LoVo (cell line): ENCODE measurements at places on chromosomes 16 and 17.

DNA sequence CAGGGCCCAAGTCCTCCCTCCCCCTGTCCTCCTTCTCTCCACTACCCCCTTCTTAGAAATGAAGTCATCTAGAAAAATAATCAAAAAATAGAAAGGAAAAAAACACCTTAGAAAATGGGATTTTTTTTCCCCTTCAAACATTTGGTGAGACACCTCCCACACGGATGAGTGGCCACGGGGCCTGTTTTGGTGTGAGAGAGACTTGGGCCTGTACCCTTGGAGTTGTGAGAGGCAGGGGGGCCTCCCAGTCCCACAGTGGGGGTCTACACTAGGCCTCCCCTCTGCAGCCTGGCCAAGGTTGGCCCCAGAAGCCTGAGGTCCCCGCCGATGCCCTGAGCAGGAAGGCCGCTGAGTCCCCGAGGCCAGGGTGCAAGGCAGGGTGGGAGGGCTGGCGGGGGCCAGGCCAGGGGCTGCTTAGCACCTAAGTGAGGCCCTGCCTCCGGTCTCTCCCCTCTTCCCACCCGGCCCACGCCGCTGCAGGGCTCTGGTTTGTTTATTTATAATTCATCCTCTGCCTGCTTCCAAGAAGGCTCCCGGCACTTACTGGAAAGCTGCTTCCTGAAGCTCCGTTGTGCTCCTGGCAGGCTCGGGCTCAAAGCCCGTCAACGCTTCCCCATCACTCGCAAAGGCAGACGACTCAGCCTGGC, 26.4 kb downstream of the NPTX1 start:
- DNase-seq, result no peak

GRCh38 chr17:47821424-47822391, at the start of gene OSBPL7:
Gene OSBPL7, minus strand, starts transcription at chr17:47821794. Its CDS starts 1,516 bp downstream, at chr17:47820278.
- peak; percentile 83 for DNase-seq

GRCh38 chr17:72184805-72185204, 64.0 kb downstream of the SOX9 start:
- DNase-seq, result no peak

DNA sequence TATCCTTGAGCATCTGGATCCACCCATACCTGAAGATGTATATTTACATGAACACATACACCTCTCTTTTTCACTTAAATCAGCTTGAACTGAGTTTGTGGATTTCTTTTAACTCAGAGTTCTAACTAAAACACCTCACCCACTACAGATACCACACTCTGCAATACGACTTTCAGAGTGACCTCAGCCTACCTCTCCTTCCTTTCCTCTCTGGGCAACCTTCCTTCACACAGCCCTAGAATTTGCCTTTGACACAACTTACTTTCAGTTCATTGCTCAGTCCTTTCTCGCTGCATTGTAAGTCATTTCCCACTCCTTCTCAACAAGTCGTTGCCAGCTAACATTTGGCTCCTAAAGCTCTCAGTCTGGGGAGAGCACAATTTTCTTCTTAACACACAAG, 151.9 kb upstream of the IRX3 start:
- DNase-seq, result no peak

- DNase-seq, result no peak
Measured at GRCh38 chr17:48850792-48851323, 20.0 kb downstream of the CALCOCO2 start.

GRCh38 chr16:86150641-86151238, 251.8 kb downstream of the IRF8 start:
- DNase-seq, result no peak

DNA sequence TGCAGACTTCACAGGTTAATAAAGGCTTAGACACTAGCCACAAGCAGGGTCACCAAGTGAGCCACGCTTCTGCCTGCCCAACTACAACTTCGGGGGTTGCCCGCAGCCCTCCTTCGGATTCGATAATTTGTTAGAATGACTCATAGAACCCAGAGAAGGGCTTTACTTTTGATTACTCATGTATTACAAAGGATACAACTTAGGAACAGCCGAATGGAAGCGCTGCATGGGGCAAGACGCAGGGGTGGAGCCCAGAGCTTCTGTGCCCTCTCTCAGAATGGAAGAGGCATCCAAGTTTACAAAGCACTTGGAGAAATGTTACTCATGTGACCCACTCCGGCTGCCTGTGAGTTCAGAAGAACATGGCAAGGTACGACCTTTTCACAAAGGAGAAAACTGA, 7.5 kb upstream of the CDH5 start:
- DNase-seq, result no peak

DNA sequence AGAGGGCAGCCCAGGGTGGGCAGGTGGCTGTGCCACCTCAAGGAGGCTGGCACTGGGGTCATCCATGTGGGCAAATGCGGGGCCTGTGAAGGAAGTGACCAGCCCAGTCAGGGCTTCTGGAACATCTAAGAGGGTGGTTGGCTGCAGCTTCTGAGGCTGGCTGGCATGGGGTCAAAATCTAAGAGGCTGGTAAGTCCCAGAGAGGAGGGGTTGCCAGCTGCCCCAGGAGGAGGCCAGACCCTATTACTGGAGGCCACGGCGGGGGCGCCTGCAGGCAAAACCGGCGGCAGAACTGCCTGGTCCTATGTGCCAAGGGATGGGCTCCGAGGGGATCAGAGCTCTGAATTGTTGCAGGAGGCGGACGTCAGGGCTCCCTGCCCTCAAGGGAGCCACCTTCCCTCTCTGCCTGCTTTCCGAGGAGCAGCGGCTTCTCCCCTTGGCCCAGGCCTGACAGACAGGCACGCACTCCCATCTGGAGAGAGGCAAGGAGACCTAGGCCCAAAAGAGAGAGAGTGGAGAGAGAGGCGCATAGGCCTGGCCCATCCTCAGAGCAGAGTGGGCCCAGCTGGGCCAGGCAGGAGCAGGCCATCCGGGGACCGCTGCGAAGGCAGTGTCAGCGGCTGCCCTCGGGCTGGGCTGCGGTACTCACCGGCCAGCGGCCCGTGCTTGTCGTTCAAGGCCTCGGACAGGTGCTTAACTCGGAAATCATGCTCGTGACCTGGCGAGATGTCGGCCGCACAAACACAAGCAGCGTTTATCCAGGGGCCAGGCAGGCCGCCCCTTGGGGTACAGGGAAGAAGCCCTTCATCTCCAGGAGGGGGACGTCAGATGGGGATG, 10.9 kb downstream of the ZACN start:
- DNase-seq, result no peak

- no peak for DNase-seq
Measured at GRCh38 chr17:20993863-20994778, 48.7 kb downstream of the USP22 start.

- DNase-seq, result no peak
Measured at GRCh38 chr17:78828470-78829185, 12.0 kb downstream of the USP36 start.

DNA sequence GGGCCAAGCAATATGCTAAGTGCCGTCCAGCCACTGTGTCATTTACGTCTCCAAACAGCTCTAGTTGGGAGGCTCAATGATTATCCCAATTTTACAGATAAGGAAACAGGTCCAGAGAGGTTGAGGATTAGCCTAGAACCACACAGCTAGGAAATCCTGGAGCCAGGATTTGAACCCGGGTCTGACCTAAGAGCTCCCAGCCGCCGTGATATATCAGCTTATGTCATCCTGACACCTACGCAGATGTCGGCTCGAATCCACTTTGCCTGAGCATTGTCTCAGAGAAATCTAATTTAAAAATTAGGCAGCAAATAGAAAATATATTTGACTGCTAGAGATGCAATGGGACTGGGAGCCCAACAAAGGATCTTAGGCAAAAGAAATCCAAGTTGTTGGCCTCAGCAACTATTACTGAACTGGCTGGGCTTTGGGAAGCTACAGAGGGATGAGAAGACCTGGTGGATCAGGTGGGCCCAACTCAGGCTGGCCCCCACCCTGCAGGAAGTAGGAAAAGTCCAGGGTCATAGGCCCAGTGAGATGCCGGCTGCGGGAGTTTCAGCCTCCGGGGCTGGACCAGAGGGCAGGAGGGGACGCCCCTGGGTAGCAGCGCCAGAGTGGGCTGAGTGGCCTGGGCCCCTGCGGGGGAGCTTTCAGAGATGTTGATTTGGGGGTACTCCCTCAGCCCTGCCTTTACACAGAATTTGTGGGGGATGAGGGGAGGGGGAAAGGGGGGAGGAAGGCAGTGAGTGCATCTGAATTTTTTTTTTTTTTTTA, 35.1 kb upstream of the IL21R start:
- DNase-seq, result no peak

GRCh38 chr17:50946223-50946890, 80.2 kb upstream of the TOB1 start:
- DNase-seq, result no peak

DNA sequence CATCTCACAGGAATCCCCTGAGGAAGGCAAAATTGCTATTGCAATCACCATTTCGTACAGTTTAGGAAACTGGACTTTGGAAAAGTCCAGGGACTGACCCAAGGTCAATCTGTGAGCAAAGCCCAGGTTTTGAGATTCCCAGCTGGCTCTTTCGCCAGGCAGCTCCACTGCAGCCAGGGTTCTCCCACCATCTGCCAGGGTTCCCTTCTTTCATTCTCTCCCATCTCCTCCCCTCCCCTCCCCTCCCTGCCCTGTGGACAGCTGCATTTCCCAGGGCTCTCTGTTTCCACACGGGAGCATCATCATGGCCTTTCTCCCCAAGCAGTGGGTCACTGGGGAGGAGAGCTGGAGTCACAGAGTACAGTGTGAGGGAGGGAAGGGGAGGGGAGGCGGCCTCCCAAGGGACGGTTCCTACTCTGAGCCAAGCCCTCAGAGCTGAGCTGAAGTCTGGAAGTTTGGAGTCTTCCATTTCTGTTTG, 11.9 kb upstream of the GSDMA start:
- DNase-seq, result no peak

- peak; percentile 32 for DNase-seq
Measured at GRCh38 chr16:70430667-70431536, 8.0 kb downstream of the ST3GAL2 start.

DNA sequence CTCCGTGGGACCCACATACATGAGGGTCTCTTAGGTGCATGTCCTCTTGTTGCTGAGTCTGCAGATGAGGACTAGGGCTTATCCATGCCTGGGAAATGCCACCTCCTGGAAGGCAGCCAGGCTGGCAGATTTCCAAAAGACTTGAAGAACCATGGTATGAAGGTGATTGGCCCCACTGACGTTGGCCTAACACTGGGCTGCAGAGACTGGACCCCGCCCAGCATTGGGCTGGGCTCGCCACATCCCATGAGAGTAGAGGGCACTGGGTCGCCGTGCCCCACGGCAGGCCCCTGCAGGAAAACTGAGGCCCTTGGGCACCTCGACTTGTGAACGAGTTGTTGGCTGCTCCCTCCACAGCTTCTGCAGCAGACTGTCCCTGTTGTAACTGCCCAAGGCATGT, 38.2 kb upstream of the IL21R start:
- peak; percentile 16 for DNase-seq

DNA sequence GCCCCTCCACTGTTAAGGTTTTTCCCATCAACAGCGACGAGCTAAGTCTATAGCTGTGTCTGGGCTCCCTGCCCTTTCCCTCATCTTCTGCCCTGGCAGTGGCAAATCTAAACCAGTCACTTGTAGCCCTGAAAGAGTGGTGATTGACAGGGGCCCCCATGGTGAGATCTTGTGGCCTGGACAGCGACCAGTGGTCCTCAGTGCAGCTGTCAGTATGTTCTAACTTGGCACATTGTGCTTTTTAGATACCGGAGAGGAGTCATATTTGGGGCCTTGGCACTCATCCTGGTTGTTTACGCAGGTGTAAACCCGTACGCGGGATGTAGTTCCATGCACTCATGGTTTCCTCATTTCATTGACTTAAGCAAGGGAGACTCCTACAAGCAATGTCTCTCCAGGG, 57.5 kb upstream of the ARHGAP44 start:
- no peak for DNase-seq

DNA sequence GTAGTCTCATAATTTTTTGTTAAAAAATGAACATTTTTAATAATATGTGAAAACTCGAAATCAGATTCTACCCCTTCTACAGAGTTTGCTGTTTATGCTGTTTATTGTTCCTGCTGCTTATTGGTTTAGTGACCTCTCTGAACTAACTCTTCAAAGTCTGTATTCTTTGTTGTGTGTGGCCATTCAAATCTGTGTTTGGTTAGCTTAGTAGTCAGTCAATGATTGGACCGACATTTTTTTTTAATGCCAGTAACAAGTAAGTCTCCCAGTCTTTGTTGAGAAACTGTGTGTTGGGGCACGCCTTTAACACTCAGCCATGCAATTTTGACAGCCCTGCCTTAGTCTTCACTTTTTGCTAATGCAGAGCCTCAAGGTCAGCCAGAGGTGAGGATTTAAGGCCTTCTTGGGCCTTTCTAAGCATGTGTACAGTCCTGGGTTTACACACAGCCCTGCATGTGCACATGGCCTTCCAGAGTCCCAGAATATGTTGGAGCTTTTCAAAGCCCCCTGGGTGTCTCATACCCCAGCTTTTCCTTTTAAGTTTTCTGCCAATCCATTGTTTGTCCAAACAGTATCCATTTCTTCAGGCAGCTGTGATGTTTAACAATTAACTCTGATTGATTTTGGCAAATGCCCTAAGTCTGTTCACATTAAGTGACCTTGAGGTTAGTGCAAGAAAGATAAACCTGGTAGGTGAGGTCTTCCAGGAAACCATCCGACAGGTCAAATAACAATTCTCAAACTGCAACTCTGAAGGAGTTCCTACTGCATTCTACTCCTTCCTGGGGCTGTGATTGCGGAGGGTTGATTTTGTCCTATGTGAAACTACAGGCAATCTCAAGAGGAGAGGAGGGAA, 389.3 kb downstream of the PMP22 start:
- no peak for DNase-seq

- peak; percentile 79 for DNase-seq
Measured at GRCh38 chr16:88686439-88687253, at the start of gene SNAI3. Gene SNAI3, minus strand, starts transcription at chr16:88686507. Its CDS starts 101 bp downstream, at chr16:88686406.

- no peak for DNase-seq
Measured at GRCh38 chr17:9521062-9521461, 54.6 kb downstream of the STX8 start.
